Brain pericyte (primary cell): ENCODE measurements at places on chromosomes 7 and 10.

DNA sequence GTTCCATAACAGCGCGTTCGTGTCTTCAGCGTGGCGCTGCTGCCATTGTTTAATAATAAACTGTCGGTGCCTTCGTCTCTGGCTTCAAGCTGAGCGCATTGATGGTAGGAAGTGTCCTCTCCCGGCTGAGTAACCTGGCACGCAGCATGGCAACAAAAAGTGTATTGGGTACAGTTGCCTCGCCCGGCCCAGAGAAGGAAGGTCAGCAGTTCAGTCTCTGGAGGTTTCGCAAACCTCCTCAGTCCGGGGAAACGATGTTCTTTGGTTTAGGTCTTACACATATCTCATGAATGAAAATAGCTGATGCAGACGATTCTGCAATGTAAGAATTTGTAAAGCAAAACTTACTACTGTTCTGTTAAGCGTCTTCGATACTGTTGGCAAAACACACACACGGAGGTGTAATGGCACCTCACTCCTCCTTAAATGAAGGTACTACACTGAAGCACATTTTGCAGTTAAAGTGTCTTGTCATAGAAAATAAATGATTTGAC is 739 bp upstream of the CCDC186 start:
- DNase-seq, result no peak

- no peak for DNase-seq
These were observed 6.4 kb upstream of the ACSL5 start for GRCh38 chr10:112367516-112367915.

GRCh38 chr7:35011085-35011484 is 26.2 kb downstream of the DPY19L1 start:
- DNase-seq, result no peak

DNA sequence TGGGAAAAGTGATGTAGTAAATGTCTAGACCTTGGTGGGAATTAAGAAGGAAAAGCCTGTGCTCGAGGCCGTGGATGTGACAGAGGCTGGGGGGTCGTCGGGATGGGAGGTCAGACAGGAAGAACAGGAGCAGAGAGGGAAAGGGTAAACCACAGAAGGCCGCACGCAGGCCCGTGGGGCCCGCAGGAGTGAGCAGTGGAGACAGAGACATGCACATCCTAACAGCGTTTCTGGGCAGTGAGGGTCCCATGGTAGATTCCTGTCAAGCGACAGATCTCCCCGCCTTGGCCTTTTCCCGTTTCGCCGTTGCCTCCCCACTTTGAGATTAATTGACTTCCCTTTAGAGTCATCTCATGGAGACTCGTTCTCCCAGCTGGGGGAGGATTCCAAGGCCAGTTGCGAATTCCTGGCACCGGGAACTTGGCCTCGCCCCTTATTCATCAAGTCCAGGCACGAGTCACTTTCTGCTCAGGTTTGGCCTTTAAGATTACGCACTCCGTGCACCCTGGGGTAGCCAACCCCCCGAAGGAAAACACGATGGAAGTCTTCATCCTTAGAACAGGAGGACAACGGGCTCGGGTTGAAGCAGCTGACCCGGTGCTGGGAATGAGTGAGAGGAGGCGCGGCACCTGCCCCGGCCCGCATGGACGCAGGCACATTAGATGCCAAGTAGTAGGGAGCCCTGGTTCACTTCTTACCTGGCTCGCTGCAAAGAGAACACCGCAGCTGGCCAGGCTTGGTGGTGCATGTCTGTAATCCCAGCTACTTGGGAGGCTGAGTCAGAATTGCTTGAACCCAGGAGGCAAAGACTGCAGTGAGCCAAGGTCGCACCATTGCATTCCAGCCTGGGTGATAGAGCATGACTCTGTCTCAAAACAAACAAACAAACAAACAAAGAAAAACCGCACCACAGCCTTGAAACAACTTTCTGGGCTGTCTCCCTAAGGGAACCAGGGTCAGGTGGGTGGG is 315.2 kb upstream of the SHH start:
- DNase-seq, result no peak

DNA sequence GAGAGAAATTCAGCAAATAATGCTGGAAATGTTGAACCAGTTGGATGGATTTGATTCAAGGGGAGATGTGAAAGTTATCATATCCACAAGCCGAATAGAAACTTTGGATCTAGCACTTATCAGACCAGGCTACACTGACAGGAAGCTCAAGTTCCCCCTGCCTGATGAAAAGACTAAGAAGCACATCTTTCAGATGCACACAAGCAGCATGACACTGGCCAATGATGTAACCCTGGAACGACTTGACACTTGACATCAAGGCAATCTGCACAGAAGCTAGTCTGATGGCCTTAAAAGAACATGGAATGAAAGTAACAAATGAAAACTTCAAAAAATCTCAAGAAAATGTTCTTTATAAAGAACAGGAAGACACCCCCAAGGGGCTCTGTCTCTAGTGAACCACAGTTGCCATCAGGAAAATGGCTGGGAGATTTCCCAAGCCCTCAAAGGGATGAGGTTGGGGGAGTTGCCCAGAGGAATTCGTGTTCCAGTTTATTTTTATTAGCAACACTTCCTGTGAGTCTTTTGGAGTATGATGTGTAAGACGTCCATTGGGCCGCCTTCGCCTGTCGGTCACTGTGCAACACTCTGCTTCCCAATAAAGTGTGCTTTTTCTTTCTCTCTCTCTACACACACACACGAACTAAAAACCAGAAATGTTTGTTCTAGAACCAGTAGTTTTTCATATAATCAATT is 200.0 kb downstream of the HIBADH start:
- no peak for DNase-seq

DNA sequence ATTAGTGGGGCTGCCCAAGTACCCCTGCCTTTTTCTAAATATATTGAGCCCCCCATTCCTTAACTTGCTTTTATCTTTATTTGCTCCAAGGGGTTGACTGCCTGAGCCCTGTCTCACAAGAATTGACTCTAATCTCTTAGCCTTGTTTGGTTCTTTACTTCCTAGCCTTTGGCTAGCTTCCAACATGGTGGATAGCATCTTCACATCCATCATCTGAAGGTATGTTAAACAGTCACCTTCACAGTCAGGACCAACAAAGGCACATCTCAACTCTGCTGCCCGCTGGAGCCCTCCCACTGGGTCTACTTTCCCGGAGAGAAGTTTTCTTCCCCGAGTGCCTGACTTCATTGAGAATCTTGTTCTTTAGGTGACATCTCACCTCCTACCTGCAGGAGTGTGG is 329.5 kb downstream of the GPR158 start:
- DNase-seq, result no peak

DNA sequence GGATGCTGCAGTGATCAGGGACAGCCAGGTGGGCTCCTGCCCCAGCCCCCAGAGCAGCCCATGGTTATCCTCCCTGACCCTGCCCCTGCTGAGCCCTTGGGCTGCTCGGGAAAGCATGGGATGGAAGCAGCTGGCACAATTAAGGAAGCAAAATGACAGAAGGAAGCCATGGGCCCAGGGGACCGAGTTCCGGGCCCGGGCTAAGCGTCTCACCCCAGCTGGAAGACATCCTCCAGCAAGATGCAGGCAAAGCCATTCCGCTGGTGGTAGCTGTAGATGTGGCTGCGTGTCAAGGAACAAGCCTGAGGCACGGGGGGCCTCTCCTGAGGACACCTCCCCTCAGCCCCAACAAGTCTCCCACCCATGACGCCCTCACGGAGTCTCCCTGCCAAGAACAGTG is 1.1 kb downstream of the ATG9B start:
- DNase-seq, result no peak

DNA sequence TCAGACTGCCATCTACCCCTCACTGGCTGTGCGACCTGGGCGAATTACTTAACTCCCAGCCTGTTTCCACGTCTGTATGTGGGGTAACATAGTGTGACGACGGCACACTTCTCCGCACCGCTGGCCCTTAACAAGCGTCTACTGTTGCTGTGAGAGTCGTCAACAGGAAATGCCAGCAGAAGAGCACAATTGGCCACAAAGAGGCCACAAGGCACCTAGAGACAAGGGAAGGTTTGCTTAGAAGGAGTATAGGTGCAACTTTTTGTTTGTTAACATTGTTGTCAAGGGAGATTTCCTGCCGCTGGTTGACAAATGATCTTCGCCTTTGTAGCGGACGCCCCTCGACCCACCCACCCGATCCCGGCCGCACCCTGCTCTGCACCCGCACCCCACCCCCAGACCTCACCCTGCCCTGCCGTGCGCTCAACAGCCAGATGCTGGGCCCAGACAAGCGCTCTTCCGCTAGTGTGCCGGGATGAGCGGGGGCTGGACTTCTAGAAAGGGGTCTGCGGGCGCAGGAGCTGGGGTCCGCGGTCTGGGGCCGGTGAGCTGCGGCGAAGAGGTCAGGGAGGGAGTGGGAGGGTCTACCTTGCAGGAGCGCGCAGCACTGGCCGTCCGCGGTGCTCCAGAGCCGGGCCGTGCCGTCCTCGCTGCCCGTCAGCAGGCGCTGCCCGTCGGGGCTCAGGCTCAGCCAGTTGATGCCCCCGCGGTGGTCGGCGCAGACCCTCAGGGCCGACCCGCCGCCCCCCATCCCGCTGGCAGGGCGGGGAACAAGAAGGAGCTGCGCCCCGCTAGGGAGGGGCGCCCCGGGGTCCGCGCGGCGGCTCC is 785 bp downstream of the WDR86 start:
- DNase-seq, result no peak

DNA sequence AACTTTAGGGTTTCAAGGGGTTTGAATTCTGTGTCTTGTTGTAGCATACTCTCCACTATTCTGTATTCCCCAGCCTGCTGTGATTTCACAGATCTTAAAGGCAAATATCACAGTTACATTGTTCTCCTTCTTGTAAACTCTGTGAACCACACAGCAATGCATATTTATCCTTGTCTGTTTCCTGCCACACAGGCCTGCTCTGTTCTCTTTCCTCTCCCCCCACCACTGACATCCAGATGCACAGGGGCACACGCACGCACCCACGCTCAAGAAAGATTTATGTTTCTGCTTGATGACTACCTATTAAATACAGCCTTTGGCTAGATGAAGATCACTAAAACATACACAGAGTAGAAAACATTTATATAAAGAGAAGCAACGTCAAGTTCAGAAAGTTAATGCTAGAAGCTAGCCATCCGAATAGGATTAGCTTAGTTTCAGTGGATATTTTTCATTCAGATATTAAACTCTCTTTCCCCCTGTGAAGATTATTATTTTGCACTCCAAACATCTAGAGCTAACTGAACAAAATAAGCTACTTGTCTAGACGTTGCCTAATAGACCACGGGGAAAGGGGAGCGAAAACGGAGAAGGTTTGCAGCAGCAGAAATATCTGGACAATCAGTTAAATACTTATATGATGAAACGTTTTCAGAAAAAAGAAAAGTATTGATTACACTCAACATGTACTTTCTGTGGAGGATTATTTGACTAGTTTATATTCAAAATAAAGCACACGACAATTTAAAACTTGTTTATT is 193.1 kb upstream of the SEMA3C start:
- no peak for DNase-seq

DNA sequence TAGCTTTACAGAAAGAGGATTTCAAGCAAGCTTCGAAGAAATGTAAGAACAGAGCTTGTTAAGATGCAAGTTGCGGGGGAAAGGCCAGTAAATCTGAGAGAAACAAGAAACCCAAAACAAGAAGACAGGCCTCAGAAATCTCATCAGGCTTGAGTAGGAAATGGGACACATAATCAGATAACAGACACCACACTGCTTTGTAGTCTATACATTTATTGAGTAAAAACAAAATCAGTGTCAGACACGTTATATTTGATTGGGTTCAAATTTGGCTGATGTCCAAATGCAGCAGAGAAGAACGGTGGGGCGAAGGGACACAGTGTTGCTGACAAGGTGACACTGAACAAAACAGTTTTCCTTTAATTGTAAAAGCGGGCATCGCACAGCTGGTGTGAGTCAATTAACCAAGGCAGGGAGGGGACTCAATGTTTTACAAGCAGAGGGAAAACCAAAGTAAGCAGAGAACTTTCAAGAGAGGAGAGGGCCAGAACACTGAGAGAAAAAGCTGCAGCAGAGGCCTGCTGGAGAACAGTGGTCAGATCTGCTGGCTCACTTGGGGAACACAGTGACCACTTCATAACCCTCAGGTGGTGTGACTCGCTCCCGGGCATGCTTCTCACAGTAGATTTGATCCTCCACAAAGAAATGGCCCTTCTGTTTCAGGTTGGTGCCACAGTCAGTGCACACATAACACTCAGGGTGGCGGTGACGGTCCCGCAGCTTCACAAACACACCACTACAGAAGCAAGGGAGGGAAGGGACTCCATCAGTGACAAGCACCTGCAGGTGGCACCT is 43.5 kb downstream of the ACSM6 start:
- no peak for DNase-seq

- DNase-seq, result no peak
These were observed 86.4 kb downstream of the MYL10 start for GRCh38 chr7:101542527-101543241.

GRCh38 chr7:81690251-81690650 is 79.6 kb downstream of the HGF start:
- no peak for DNase-seq

DNA sequence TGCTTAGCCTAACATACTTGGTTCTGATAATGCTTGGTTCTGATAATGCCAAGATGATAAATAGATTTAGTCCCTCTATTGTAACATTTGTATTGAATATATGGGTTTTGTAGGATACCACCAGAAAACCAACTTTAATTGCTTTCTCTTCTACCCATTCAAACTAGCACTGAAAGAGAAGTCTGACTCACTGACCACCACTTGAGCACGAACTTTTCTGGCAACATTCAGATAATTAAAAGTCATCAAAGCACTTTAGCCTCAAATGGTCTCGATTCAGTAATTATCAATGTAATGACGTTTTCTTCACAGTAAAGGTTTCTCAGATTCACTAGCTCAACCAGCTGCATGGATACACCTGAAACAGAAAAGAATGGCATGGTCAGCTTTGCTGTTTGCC is 63.0 kb downstream of the HDAC9 start:
- DNase-seq, result no peak

DNA sequence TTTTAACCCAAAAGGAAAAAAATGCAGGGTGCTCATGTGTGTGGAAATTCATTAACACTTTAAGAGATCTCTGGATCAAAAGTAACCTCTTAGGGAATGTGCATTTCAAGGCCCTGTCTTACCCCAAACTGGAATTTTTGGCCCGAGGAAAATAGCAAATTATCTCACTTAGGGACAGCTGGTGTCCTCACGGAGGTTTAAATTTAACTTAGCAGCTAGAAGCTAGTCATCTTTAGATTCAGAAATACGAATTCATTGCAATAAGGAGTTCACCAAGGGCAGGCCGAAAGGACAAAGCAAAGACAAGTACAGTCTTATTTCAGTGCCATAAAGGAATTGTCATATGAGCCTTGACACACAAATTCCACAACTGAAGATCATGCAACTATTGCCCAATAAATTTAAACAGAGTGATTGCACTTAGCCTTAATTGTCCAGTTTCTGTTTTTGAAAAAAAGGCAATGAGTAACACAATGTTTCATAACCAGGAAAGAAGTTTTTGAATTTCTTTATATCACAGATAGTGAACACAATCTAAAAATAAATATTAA is 22.4 kb upstream of the SEMA3C start:
- no peak for DNase-seq

GRCh38 chr10:72883861-72884260 is 9.7 kb upstream of the OIT3 start:
- no peak for DNase-seq

- no peak for DNase-seq
These were observed 1152.0 kb downstream of the SORCS3 start for GRCh38 chr10:105793071-105793470.

GRCh38 chr7:149449897-149450296 is 11.0 kb downstream of the ZNF777 start:
- no peak for DNase-seq
